ENCODE measurements at places on chromosomes 13 and 19.

- DNase-seq, result no peak
Measured at GRCh38 chr13:40186626-40187323, 479.7 kb downstream of the FOXO1 start.

GRCh38 chr19:48645620-48646000 lies 377 bp downstream of the CA11 start:
- DNase-seq, result no peak

DNA sequence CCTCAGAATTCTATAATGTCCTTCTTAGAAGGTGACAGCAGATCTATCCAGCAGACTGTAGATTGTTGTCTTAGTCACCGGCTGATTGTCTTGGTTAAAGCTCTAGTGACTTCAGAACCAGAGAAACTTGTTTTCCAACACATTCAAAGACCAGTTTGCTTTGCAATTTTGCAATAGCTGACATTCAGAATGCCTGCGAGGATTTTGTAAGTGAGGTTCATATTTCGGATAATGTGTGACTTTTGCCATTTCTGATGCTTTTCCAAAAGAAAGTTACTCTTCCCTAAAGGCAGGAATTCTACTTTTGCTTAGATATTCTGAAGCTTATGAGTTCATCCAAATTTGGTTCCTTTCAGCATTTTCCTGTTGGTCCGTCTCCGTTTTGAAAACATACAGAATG lies 13.2 kb downstream of the SPINT2 start:
- no peak for DNase-seq

DNA sequence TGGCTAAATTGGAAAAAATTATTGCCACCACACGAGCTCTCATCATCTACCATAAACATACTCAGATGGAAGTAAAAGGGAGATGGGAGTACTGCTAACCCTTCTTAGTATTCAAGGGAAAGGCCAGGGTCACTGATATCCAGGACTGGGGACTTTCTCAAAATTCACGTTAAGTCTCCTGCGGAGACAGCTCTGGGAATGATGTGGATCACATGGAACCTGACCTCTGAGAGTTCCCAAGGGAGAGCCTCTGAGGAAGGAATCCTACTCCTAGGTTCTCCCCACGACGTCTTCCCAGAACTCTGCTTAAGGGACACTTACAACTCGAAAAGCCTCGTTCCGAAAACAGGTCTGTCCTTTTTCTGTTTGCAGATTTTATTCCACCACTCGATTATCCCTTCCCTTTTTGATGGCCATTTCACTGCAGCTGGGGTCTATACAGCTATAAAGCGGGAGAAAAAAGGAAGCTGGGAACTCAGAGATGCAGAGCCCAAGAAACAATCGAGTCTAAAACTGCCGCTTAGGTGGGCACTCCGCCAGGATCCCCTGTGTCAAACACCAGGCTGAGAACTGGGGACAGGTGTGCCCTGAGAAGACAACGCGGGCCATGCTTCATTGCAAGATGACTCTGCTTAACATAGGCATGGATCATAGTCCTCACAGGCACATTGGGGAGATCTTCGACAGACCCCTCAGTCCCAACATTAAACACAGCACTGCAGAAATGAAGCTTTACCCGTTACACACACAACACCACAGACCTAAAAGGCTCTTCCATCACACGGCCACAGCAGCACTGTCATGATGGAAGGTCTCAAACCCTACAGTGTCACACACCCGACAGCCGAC lies 823 bp upstream of the ZNF567 start:
- DNase-seq, result peak; percentile 42

DNA sequence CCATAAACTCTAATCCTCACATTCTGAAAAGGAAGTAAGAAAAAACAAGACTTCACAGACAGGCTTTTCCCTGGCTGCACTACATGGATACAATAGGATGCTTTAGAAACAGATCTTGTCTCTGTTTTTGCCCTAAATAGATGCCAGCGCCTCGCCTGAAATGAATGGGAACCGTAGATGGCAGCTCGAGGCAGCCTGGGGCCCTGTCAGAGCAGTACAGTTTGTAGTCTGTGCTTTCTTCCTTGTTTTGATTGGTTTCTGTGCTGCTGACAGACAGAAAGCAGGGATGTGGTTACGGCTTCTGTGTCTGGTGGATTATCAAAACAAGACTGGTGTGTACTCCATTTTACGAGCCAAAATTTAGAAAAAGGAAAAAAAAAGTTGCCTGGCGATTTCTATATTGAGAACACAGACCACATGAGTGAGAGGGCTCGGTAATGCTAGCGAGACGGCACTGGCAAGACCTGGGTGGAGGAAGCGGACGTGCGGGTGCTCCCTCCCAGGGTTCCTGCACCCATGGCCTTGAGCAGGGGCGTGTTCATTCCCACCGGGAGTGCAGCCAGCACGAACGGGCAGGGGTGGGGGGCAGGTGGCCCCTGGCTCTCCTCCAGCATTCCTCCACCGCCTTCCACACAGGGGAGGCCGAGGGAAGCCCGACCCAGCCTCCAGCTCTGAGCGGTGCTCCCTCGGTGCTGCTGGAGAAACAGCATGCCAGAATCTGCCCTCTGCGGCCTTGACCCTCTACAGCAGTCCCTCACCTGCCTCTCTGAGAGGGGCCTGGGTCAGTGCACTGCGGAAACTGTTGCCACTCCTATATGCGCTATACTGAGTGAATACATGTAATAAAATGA lies 37.6 kb upstream of the C1QTNF9 start:
- no peak for DNase-seq

DNA sequence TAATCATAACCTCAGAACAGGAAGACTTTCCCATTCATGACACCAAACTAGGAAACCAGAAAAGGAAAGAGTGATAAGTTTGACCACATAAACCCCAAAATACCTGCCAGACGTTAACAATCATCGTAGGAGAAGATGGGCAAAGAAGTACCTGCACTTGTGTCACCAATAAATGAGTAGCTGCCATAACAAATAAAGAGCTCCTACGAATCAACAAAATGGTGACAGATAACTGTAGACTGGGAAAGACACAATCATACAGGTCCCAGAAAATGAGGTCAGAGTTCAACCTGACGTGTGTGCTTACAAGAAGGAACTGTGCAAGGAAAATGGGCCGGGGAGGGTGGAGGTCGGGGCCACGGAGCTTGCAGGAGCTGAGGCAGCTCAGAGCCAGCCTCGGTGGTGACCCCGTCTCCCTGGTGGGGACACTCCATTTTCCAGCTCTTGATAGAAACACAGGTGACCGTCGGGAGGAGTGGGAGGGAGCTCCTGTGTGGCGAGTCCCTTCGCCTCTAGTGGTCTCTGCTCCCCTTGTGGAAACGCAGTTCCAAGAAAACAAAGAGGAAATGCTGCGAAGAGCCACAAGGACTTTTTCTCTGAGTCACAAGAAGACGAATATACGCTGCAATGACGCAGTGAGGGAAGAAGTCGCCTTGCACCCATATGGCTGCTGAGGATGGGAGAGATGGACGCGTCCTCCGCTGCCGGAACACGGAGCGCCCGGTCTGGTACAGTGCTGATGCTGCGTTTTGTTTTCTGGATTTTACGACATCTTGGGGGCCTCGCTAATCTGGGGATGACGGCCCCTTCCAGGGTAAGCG lies 9.5 kb downstream of the PIP5K1C start:
- no peak for DNase-seq

Measured in NCI-H187 (cell line).